Femur (tissue), 1 donor: ENCODE measurements at places on chromosomes 4 and X.

DNA sequence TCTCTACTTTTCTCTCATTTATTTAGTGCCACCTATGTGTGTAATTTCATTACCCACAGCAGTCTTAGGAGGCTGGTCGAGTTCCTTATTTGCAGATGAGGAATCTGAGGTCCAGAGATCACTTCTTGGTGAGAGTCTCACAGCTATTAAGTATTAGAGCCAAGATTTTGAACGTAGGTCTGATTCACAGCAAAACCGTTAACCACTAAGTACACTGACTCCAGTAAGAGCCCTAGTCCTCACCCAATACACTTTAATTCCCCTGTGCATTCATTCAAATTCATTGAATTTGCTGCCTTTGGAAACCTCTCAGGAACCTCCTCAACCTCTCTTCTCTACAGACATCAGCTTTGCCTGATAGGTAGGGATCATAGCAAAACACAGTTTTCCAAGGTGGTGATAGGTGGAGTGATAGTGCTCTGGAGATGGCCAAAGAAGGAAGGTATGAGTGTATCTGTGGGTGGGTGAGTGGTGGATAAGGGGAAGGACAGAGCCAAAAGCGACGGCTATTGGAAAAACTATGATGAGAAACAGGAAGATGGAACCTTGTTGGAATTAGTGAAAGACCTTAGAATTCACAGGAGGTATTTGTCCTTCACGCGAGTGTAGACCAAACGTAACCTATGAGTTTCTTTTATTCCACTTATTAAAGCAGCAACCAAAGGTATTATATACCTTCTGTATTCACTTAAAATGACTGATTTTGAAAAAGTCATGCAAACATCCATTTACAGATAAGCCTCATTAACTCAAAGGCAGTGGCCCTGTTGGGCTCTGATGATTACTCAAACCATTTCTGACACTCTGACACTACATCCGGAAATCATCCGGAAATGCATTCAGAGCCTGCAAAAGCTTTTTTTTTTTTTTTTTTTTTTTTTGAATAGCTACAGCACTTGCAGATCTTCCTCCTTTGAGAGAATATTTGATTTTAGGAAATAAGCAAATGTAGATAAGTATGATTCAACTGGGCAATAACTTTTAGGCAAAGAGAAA is 6.3 kb downstream of the FMR1 start:
- DNase-seq: no peak

- no peak for DNase-seq
Measured at GRCh38 chr4:113154281-113154680, 104.8 kb downstream of the ANK2 start.

DNA sequence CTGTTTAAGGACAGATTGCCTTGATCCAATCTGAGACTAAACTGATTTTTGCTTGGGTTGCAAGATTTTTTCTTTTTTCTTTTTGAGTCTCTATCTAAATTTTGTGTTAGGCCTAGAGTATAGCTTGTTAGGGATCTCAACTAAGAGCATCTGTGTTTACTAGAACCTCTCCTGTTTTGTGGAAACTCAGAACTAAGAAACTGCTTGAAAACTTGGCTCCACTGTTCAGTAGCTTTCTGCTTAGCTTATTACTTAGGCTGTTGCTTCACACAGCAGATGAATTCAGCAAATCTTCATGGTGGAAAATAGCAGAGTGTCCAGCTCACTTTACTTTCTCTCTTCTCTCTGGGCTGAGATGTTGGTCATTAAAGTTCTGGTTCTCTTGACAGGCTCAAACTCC is 36.7 kb upstream of the SLC6A14 start:
- DNase-seq: no peak

DNA sequence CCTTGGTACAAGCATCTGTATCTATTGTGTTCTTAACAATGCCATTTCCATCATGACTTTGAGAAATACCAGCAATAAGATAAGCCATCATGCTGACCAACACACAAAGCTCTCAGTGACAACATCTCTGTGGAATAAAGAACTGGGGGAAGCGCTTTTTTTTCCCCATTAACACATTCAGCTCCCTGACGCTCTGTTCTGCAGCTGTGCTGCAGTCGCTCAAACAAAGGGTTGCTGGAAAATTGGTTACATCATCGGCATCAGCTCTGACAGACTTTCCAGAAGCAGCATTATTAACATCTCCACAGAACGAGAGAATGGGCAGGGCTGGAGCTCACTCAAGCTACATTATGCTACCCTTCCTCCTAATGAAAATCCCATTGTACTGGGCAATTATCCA is 39.9 kb downstream of the DCX start:
- DNase-seq: no peak

DNA sequence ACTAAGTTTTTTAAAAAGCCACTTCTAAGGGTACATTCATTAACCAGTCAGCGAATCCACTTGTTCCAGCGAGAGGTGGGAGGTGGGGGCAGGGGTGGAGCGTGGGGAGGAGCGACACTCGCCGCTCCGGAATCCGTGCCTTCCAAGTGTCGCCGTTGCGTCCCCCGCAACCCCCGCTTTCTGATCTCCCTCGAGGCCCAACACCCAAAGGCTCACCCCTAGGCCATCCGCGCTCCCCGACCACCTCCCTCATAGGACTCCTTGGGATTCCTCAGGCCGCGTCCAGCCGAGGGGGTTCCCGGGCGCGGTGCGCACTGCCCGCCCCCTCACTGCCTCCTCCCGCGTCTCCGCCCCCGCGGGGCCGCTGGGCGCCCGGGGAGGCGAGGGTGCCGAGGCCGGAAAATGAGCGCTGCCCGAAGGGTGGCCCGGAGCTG is 108.1 kb upstream of the STOX2 start:
- peak; percentile 44 for DNase-seq

DNA sequence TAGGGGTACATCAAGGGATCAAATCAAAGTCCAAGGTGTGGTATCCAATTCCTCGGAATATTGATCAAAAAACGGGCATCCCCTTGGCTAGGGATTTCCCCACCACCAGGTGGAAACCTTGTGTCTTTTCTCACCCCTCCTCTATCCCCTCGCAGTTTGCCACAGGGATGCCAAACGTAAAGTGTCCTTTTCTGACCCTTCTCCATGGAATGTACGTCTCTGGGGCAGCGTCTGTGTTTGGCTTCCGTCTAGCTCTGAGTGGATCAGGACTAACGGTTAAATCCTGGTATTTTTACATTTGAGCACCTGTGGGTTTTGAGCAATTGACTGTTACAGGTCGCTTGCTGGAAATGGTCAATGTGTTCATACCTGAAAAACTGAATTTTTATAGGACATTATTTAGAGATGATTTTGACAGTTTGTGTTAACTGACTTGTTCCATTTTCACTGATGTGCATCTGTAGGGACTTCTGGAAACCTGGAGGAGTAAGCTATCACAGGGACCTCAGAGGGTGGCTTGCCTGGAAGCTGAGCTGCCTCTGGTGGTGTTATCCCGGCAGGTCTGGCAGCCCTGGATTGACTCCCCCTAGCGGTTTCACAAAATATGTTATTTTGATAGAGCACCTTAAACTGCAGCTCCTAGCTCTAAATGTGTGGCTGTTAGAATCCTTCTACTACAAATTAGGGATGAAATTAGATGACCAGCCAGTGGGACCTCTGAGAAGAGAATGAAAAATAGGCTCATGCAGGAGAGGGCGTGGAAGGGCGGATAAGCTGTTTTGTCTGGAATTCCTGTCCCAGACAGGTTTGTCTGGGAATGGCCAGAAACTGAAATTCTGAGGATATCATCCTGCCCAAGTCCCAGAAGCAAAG is 8.8 kb upstream of the MGST2 start:
- DNase-seq: peak; percentile 53

- no peak for DNase-seq
Measured at GRCh38 chr4:79267671-79268070, 58.2 kb downstream of the NAA11 start.

DNA sequence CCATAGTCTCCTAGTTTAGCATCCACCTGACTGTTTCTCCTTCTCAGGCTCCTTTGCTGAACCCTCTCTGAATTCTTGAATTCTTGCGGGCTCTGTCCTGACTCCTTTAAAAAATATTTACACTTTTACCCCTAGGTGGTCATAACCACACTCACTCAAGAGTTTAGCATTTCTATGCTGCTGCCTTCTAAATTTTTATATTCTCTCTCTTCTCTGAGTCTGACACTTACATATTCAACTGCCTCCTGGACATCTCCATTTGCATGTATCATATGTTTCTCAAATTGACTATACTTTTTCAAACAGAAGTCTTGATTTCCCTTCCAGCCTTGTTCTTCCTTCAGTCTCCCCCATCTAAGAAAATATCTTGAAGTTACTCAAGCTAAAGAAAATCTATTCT is 31.6 kb downstream of the ARL9 start:
- no peak for DNase-seq

DNA sequence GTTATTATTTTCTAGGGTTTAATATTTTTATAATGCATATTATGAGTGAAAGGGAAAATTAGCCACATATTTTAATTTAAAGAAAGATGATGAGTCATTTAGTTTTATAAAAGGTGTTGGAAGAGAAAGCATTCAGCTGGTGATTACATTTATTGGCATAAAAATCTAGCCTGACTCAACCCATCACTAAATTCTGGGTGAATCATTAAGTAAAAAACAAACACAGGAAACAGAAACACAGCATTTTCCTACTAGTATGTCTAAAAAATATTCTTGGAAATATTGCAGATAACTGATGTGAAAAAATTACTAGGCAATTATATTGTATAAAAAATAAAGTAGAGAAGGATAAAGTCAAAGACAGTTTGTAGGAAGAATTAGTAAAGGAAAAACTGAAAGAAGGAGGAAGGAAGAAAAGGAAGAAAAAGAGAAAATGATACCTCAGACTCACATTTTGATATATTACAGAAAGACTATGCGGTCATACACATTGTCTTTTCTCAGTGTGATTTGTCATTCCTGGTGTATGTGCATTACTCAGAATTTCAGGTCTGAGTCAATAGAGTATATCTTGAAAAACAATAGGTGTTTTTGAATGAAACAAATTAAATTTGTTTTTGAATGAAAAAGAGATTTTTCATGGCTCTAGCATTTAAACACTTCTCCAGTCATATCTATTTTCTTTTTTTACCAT is 48.0 kb upstream of the SPOCK3 start:
- no peak for DNase-seq

DNA sequence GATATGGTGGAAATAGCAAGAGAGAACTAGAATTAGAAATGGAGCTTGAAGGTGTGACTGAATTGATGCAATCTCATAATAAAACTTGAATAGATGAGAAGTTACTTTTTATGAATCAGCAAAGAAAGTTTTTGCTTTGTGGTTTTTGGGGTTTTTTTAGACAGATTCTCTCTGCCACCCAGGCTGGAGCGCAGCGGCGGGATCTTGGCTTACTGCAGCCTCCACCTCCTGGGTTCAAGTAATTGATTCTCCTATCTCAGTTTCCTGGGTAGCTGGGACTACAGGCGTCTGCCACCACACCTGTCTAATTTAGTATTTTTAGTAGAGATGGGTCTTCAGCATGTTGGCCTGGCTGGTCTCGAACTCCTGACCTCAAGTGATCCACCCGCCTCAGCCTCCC is 23.7 kb upstream of the NEIL3 start:
- DNase-seq: no peak
